ENCODE measurements at places on chromosomes 3 and 15.

DNA sequence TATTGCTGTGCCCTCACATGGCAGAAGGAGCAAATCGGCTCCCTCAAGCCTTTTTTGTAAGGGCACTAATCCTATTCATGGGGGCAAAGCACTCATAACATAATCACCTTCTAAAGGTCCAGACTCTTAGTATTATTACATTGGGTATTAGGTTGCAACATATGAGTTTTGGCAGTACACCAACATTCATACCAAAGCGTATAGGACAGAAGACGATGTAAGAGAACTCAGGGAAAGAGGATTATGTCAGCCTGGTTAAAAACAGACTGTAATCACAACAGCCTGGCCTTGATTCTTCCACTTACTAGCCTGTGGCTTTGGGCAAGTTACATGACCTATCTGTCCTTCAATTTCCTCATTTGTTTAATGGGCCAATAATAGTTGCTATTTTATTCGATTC lies 828.5 kb upstream of the NECTIN3 start:
- DNase-seq: no peak

DNA sequence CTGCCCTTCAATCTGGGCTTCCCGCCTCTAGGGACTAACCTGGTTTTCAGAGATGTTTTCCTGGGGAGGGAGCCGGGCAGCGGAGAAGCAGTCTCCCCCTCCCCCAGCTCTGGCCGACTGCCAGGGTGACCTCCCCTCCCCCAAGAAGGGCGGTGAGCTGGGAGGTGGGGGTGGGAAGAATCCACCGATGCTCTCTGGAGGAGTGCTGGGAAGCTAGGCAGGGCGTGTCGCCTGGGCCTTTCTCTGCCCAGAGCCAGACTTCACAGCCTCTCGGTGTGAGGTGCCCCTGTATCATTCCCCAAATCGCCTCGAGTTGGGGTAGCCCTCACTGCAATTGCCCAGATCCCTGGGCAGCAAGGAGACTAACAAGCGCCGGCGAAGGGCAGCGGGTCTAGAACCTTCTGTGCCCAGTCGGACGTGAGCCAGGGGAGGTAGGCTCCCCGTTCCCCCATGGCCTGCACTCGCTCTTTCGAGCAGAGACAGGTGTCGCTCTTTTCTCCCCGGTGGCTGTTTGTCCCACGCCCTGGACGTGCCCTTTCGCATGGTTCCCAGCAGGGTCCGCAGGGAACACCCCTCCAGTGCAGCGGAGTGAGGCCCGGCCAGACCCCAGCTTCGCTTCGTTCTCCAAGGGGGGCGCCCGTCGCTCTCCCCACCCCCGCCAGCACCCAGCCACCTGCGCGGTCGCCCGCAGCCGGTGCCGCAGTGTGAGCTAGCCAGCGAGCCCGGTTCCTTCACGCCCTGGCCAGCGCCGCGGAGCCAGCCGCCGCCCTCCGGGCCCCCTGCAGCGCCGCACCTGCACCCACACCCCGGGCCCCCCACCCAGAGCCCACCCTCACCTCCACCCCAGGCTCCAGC lies 1.1 kb downstream of the RAB6B start:
- no peak for DNase-seq

GRCh38 chr3:45223889-45224727 lies 2.0 kb downstream of the TMEM158 start:
- no peak for DNase-seq

DNA sequence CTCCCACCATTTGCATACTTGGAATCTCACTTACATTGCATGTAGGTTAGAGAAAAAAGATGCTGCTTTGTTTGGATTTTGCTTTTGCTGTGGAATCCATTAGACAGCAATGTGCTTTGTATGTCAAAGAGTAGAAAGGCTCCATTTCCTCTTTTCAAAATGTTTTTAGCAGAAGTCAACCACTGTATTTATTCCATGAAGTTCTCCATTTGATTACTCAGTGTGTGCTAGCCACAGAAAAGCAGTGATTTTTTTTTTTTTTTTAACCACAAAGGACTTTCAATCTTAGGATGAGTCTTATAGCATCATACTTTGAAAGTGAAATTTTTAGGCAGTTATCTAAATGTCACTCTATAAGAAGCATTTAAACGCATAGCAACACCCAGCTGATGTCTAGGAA lies 285.0 kb upstream of the ADAMTS9 start:
- DNase-seq: no peak

DNA sequence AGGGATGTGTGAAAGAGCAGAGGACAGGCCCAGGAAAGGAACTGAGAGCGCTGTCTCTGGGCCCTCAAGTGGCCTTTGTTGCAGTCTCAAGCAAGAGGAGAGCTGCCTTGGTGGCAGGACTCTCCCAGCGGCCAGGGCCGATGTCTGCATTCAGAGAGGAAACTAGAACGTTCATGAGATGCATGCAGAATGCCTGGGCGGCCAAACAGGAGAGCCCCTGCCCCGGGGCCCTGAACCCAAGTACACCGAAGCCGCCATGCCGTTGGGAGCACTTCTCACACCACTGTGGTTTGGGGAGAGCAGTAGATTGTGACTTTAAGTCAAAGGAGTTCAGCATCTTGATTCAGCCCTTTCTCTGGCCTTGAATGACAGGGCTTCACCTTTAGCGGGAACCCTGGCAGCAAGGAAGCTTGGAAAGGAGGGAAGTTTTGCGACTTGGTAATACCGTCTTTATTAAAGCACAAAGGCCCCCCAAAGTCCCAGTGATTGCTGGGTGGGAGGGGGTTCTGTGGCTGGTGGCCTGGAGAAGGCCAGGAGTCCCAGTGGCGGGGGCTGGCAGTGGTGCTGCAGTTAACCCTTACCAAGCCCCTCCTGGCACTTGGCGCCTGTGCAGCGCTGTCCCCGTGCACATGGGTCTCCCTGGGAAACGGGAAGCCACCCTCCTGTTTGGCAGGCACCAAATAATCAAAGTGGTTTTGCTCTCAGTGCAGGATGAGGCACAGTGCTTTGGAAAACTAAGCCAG lies 36.2 kb downstream of the SLC6A11 start:
- no peak for DNase-seq

DNA sequence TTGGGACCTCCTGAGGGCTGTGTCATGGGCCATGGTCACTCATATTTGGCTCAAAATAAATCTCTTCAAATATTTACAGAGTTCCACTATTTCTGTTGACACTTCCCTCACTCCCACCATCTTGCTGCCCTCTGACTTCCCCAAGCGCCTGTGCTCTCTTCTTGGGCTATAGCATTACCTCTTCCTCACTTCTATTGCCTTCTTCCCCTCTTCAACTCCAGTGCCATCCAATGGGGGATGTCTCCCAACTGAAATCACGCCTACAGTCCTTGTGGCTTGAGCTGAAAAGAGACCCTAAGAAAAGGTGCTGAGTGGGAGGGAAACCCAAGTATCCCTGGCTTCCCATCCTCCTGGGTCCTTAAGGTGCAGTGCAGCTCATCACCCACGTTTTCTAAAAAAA lies 21.8 kb downstream of the UMPS start:
- DNase-seq: no peak

DNA sequence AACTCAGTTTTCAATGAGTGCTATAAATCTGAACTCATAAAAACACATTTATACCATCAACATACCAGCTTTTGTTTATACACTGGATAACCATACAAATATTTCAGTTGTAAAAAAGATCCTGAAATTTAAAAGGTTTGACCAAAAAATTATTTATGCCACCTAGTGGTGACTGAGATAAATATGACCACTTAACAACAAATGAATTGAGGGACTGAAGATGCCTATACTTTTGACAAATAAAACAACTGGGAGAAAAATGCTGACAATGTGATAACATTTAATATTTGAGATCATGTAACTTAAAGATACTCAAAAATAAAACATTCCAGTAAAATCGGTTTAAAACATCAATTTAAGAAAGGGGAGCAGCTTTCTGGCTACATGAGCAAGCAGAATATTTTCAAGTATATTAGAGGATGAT lies 30.4 kb downstream of the ATG3 start:
- peak; percentile 36 for DNase-seq

- DNase-seq: no peak
Measured at GRCh38 chr15:82730022-82730530, 20.4 kb upstream of the AP3B2 start.

GRCh38 chr3:63585927-63586326 lies 66.5 kb upstream of the SNTN start:
- no peak for DNase-seq
